ENCODE measurements at places on chromosomes 4 and X.
A peak's percentile ranks its signal among the peaks of the same experiment; 100 is the strongest.

DNA sequence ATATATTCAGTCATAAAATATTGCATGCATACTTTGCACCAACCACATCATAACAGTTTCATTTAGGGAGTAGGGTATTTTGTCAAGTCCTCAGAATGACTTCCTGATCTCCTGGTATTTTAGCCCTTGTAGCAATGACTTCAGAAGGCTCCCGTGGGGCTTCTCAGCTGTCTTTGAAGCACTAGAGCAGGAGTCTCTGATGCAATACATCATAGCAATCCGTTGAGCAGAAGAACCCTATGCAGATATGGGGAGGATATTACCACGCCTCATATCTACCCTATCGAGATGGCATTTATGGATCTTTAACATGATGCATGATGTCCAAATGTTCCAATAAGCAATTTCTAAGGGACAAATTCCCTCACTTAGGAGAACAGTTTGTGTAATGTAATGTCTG lies 373.7 kb upstream of the FTHL17 start:
- DNase-seq: no peak

DNA sequence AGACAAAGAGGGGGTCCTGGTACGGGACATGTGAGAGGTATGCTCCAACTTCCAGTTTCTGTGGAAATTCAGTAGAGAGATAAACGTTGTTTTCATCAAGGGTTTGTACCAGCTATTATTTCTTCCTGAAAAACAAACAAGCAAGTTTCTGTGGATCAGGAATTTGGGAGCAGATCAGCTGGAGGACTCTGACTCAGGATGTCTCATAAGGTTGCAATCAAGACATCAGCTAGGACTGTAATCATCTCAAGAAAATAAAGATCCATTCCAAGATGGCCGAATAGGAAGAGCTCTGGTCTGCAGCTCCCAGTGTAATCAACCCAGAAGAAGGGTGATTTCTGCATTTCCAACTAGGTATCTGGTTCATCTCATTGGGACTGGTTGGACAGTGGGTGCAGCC lies 23.5 kb upstream of the NFKB1 start:
- no peak for DNase-seq

- DNase-seq: no peak
Observed at GRCh38 chr4:38414410-38414809, 249.6 kb upstream of the KLF3 start.

DNA sequence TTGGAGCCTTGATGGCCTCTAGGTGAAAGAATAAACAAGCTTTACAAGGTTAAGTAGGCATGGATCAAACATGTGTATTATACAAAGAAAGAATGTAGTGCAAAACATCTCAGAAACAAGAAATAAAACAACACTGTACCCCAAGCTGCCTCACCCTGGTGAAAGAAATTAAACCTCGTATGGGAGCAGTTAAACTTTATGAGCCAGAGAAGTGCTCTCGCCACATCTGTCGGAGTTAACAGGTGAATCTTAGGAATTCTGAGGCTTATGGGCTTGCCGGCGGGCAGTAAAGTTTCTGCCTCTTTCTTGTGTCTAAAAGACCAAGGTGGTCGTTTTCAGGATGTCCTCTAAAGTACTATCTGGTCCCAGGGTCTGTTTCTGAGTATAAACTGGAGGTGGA lies 34.0 kb upstream of the ARSH start:
- no peak for DNase-seq

GRCh38 chrX:9312922-9313867 lies 151.7 kb upstream of the TBL1X start:
- DNase-seq: peak; percentile 52

- no peak for DNase-seq
Observed at GRCh38 chrX:9429767-9430166, 35.1 kb upstream of the TBL1X start.

DNA sequence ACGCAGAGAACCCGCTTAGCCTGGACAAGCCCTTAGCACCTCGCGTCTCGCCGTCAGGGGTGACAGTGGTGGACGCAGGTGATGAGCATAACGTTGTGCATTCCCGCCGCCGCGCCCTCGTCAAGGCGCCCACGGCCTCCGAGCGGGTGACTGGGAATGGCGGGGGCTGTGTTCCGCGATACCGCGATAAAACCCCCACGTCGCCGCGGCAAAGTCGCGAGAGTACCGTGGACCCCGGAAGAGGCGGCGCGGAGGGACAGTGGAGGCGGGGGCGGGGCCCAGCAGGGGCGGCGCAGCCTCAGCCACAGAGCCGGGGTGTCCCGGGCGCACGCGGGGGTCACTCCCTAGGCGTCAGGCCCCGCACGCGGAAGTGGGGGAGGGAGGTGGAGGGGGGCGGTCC lies 53.8 kb downstream of the ZFYVE28 start:
- no peak for DNase-seq

DNA sequence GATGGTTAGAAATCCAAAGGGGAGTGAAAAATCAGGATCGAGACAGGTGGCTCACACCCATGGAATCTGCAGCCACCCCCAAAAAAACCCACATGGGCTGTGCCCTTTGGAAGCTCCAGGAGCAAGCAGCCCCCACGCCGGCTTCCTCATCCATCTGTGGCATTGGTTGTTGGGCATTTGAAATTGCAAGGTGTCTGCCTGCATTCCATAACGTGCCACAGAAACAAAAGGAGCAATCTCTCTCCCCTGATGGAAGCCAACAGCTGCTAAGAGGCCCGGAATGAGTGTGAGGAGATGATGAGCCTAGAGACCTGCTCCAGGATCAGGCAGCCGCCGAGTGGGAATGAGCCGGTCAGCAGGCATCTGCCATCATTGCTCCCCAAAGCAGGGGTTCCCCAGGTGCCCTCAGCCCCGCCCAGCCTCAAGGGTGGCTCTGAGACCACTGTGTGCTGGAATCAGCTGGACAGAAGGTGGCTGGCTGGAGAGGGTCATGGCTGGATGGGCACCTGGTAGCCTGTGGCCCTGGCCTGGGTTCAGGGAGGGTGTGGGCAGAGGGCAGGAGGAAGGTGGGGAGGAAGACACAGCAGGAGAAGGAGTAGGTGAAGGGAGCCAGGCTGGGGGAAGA lies 113.2 kb downstream of the CRLF2 start:
- no peak for DNase-seq

- no peak for DNase-seq
Observed at GRCh38 chrX:9285342-9285771, 179.5 kb upstream of the TBL1X start.

DNA sequence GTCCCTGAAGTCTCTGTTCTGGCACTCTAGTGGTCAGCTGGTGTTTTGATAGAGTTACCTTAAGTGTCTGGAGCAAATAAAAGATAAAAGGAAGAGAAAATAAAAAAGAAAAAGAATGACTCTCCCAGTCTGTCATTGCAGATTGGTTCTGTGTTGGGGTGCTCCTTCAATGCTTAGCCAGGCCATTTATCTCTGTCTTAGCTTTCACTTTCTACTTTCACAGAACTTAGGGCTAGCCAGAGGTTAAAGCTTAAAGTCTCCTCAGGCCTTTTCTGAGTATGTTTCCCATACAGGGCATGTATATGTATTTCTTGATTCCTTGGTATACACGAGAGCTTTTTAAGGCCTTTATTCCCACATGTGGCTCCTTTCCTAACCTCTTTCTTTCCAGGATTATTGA lies 83.1 kb upstream of the TEX13D start:
- no peak for DNase-seq

- DNase-seq: no peak
Observed at GRCh38 chrX:136086521-136086920, 60.8 kb upstream of the FHL1 start.

DNA sequence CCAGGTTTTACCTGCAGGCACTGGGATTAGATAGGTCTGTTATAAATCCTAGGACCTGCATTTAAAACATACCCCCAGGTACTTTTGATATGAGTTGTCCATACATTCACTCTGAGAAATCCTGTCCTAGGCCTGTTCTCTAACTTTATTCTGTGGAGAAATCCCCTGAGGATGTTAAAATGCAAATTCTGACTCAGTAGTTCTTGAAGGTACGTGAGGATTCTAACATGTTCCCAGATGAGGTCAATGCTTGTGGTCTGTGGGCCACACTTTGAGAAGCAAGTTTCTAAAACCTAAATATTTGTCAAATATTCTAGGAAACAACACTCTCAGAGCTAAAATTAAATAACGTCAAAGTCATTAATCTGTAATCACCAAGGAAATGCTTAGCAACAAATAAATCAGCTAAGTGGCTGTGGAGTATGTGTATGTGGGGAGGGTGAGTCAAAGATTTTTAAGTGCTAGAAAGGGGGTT lies 101.3 kb upstream of the MAGEB16 start:
- DNase-seq: no peak

DNA sequence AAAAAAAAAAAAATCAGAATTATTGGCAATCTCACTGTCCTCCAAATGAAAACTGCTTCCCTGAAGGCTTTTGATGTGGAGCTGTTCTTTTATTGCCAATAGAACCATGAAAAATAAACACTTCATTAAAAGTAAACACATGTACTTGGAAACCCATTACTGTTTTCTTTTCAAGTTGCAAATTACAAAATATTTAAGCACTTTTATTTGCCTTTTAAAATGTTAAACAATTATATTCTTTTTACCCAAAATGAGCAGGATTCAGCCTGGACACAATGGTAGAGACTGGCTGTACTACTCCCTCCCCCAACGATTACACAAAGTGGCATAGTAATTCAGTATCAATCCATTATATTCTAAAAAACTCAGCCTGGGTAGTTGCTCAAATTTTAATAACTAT lies 60.9 kb downstream of the SH2D1A start:
- no peak for DNase-seq

GRCh38 chr4:124282301-124282898 lies 430.1 kb downstream of the ANKRD50 start:
- DNase-seq: no peak

DNA sequence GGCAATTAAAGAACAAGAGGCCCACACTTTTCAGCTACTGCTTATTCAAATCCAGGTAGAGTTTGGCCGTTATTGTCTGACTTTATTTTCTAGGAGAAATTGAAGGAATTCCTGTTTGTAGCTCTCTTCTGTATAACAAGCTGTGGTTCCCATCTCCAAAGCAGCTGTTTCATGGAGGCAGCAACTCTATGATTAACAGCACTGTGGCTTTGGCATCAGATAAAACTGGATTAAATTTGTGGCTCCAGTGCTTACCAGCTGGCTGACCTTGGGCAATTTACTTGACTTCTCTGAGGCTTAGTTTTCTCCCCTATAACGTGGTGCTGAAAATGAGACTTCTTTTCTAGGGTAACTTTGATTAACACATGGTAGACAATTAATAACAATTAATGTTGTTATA lies 28.1 kb downstream of the SLC30A9 start:
- DNase-seq: no peak

DNA sequence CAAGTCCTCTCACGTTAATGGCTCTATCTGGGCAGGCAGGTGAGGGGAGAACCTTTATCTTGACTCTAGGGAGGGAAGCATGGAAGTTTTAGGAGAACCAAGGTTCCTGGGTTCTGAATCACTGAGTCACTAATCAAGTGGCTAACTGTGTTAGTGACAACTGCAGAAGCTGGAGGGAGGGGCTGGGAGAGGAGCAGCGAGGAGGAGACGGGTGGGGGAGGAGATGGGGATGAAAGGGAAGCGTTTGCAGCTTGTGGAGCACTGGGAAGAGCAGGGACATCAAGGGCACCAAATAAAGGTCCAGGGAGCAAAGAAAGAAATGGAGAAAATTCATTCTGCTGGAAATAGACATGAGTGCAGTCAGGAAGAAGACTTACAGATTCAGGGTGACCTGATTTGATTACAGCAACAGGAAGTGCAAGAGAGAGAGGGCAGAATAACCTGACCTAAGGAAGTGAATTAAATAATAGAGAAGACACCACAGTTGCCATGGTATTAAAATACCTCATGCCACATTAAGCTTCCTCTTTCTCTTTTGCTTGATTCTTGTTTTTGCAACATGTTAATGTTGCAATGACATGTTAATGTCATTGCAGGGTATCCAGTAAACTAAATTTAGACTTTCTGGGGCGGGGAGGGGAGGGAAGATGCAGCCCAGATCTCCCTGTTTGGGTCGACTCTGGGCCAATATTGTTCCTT lies 4.5 kb upstream of the SETD7 start:
- DNase-seq: no peak

DNA sequence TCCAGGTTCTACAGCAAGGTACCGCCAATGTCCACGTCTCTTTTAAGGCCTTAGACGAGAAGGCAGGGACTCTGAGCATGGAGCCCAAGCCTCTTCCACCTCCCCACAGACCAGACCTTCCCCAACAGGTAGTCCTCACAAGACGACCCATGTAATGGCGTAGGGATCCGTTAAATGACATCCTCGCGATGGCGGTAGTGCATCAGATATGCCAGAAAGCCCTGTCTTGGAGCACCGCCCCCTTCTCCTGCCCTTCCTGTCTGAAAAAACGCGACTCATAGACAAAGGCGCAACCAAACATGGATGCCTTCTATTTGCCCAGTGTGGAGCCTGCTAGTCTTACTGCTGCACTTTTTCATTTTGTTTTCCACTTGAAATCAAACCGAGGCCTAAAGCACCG lies 185.4 kb downstream of the OR13H1 start:
- DNase-seq: no peak

DNA sequence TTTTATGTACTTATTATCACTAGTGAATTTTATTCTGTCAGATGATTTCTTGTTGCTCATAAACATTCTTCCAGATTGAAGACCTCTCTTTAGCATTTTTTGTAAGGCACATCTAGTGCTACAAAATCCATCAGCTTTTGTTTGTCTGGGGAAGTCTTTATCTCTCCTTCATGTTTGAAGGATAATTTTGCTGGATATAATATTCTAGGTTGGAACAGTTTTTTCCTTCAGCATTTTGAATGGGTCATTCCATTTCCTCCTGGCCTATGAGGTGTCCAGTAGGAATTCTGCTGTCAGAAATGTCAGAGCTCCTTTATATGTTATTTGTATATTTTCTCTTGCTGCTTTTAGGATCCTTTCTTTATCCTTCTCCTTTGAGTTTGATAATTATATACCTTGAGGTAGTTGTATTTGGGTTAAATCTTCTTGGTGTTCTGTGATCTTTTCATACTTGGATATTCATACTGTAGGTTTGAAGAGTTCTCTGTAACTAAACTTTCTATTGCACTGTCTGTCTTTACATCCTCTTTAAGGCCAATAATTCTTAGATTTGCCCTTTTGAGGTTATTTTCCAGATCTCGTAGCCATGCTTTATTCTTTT lies 58.3 kb downstream of the PTPN13 start:
- DNase-seq: no peak

- no peak for DNase-seq
Observed at GRCh38 chr4:7585768-7586167, 151.0 kb upstream of the PSAPL1 start.

DNA sequence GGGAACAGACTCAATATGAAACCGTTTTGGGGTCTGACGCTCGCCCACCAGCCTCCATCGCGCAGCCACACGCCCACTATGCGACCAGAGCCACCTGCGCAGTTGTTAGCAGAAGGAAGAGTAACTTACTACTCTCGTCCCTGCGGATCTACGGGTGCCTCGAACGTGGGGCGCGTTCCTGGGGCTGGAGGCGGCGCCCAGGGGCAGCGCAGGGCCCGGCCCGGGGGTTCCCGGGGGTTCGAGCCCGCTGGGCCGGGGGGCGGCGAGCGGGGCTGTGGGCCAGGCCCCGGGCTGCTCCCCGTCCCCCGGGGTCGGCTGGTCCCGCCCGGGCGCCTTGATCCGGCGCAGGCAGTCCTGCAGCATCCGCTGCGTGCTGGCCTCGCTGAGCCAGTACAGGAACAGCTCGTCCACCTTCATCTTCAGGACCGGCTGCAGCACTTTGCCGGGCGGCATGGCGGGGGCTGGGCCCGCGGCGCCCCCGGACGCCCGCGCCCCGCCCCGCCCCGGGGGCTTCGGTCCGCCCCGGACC lies 404 bp downstream of the PPP2R3B start:
- no peak for DNase-seq

All from hematopoietic multipotent progenitor cell treated with erythropoietin and hydrocortisone succinate and interleukin-3 and kit ligand, for 15 days (in vitro differentiated cells).